Epithelial cell of prostate (primary cell): ENCODE measurements at places on chromosomes 16 and 17.

DNA sequence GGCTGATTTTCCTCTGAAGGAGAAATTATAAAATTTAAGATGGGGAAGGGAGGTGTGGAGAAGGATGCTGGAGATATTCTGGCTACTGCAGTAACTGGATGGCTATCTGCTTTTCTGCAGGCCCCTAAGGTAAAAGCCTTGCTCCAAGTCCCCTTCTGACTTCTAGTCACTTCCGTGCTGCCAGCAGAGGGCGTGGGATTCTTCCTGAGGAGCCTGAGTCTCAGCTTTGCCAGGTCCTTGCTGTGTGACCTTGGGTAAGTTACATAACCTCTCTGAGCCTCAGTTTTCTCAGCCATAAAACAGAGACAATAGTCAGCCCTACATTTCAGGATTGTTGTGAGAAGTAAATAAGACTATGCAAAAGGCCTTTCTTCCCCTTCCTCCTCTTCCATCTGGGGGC, 24.3 kb upstream of the TMEM220 start:
- DNase-seq: no peak

GRCh38 chr17:2419486-2419885, 18.6 kb upstream of the MNT start:
- DNase-seq: no peak

GRCh38 chr16:79664407-79664806, 63.9 kb upstream of the MAF start:
- no peak for DNase-seq

DNA sequence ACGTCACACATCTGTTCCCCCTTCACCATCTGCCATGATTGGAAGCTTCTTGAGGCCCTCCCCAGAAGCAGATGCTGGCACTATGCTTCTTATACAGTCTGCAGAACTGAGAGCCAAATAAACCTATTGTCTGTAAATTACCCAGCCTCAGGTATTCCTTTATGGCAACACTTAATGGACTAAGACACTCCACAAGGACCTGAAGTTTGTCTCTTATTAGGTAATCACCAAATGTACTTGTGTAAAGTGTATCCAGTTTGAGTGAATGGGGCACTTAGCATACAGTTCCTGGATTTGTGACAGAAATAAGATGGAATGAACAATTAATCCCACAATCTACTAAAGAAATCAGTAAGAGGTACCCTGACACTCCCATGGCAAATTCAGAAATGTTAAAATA, 105.3 kb downstream of the SLC39A11 start:
- no peak for DNase-seq

GRCh38 chr17:67833134-67833533, 7.8 kb downstream of the BPTF start:
- no peak for DNase-seq

DNA sequence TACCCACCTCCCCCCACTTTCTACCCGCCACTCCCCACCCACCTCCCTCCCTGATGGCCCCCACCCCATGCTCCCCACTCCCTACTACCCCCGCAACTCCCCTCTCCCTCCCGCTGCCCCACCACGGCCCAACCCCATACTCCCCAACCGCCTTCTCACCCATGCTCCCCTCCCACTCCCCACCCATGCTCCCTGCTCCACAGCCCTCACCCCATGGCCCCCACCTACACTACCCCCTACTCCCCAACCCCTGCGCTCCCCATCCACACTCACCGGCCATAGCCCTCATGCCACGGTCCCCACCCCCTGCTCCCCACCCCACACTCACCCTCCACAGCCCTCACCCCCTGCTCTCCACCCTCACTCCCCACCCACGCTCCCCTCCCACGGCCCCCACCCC, 13.9 kb downstream of the COTL1 start:
- DNase-seq: no peak

- no peak for DNase-seq
These were observed 48.2 kb upstream of the MEIOC start for GRCh38 chr17:44607836-44608690.

- DNase-seq: no peak
These were observed 16.2 kb downstream of the SOCS3 start for GRCh38 chr17:78343543-78344201.

DNA sequence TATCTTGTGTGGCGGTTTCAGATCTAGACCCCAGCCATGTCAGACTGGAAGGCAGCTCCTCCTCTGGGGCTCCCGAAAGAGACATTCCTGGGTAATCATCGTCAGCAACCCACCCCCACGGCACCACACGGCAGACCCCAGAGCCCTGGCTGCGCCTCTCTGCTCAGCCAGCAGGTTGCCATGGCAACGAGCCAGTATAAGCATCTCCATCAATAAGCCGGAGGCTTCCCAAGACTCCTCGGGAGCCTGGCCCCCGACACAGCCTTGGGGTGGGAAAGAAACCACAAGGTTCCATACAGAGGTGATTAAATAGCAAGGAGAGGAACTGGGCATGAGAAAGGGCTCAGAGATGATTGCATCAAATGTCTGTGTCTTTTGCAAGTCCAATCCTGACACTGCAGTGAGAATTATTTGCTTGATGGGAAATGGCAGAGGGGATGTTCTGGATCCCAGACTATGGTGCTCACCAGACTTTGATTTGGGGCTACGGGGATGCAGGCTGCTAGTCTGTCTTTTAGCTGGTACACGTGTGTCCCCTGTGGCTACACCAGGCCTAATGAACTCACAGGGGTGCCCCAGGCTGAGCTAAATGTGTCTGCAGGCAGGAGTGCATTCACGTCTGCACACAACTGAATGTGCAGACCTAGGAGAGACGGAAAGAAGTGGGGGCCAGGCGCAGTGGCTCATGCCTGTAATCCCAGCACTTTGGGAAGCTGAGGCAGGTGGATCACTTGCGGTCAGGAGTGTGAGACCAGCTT, 320.5 kb upstream of the TNRC6C start:
- no peak for DNase-seq

DNA sequence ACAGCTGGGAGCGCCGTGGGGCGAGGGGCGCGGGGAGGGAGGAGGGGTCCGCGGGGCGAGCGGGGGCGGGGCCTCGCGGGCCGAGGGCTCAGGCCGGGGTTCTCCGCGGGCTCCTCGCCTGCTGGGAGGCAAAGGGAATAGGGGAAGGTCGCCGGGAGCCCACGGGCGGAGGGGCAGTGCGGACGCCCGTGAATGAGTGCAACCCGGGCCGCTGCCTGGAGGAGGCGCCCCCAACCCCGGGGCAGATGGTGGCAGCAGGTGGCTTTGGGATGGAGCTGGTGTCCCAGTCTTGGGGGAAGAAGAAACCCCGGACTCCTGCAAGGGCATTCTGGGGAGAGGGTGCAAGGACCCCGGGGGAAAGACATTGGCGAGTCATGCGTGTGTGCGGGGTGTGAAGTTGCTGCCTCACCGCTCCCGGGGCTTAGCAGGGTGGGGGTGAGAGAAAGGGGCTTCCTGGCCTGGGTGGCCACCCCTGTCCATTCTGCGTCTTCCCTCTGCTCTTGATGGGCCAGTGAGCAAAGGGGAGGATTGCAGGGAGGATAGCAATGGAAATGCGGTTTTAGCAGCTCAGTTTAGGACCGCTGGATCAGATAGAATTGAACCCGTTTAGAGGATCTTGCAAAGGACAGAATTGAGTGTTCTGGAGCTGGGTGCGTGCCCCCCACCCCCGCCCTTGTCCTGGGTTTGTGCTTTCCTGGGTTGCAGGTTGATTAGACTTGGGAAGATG, 526 bp downstream of the KIAA0513 start:
- no peak for DNase-seq

DNA sequence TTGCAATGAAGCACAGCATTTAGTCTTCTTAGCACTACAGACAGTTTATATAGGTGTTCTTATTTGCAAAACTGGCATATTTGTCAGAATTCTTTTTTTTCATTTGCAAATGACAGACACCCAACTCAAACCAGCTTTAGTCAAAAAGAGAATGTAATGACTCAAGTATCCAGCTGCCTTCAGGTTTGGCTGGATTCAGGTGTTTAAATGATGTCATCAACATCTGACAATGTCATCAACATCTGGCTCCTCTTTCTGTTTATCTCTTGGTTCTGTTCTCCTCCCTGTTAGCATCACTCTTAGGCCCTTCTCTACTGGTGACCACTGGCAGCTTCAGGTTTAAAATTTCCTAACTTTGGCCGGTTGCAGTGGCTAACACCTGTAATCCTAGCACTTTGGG, 18.9 kb downstream of the TMC5 start:
- no peak for DNase-seq

DNA sequence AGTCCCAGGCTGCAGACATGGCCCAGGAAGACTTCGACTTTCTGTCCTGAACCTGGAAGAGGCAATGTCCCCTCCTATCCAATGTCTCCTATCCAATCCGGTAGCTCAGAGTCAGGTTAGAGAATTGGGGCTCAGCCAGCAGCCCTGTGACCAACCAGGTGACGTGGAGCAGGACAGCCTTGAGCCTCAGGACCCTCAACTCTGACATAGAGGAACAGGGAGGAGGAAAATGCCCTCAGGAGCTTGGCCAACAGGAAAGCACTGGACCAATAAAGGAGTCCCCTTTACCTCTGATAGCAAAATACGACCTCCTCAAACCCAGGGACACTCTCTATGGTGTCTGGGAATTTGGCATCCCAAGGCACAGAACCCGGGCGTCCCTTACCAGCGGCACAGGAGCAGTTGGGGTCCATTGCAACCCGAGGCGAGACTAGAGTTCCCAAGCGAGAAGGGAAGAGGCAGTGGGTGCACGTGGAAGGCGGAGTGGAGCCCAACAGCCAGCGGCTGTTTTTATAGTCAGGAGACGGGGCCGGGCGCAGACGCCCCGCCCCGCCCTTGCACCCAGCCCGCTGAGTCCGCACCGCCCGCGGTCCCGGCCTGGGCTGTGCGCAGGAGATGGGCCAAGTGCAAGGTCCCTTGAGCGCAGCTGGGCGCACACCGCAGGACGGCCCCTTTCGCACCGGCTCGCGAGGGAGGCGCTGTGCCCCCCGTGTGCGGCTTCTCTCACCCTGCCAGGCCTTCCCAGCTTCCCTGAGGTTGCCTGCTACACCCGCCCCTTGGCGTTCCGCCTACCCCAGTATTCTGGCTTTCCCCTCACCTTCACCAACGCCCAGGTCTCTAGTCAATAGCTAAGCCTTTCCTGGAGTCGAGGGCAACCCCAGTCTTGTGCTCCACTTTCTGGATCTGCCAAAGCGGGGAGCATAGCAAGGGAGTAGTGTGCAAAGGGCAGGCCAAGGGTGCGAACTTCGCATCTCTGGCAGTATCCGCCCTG, at the start of gene MT1G:
Gene MT1G (minus strand): TSS at position 485 of the 991 bp plus-strand sequence. CDS start 72 bp downstream, at position 413.
- DNase-seq: no peak

- DNase-seq: no peak
These were observed 80.3 kb downstream of the TRIM37 start for GRCh38 chr17:59026176-59026939.

DNA sequence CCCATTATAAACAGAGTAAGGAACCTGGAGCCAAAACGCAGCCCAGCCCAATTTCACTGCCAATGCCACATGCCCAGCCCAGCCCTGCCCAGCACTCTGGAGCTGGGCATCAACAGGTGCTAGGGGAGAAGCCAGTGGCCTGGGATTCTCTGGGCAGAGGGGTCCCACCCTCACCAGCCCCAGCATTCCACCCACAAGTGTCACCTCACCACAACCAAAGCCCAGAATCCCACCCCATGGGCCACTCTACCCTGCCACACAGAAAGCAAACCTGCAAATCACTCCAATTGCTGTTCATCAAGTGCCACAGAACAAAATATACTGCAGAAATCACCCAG, 102.5 kb upstream of the CDH5 start:
- DNase-seq: no peak

DNA sequence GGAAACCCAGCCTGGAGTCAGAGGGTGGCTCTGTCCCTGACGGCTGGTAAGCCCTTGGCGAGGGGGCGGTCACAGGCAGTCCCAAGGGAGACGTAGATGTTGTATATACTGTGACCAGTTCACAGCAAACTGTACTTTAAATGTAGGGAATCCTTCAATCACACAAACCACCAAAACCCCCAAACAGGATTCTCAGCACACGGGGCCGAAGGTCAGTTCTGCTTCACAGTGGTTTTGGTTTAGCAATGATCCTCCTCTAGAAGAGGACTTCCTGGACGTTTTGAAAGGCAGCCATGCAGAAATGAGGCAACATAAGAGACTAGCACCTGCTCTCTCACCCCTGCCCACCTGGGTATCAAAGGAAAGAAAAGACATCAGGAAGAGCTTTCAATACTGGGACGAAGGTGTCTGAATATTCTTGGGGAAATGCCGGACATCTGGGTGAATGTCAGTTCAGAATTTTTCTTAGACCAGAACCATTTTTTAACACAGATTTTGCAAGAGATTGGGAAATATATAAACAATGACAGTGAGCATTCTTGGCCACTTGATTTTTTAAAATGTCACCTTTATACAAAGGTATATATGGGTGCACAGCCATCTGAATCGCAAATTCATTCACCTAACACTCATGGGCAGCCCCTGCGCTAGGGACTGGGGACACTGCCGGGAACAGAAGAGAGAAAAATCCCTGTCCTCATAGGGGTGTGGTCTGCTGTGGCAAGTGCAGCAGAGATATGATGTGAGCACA, 74.2 kb downstream of the CRISPLD2 start:
- DNase-seq: no peak

- no peak for DNase-seq
These were observed 922 bp downstream of the FBXL19 start for GRCh38 chr16:30924076-30924912.

GRCh38 chr17:41500131-41500911, 5.1 kb downstream of the KRT13 start:
- DNase-seq: no peak
